ENCODE measurements at places on chromosomes 6 and 20.

- DNase-seq = no peak
Observed at GRCh38 chr6:68901044-68901443, 266.0 kb downstream of the ADGRB3 start.

DNA sequence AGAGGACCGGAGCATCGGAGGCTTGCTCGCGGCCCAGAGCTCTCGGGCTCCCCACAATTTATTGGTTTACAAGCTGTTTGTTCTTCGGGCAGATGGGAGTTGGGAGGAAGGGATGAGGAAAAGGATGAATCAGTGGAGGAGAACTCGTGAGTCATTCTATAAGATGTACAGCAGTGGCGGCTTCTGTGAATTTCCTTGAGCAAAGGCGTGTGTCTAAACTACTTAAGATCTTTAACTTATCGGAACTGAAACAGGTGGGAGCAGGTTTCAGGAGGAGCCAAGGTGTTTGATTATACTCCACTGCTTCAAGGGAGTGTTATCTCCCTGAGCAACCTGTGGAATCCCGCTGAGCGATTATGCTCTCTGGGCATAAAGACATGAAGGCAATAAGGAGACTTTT is 50.5 kb upstream of the IBTK start:
- peak; percentile 46 for DNase-seq

DNA sequence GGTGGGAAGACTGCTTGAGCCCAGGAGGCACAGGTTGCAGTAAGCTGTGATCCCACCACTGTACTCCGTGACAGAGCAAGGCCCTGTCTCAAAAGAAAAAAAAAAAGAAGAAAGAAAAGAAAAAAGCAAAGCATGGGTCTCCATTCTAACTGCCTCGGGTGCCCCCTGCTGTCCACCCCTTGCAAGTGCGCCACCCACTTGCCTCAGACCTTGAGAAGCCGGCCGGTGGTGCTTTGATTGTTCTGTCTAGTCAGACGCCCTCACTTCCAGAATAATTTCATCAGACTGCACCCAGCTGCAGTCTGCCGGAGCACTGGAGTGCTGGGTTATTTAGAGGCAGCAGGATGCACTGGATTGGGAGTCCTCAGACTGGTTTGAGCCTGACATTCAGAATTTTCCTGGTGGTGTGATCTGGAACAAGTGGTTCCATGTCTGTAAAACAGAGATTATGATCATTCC is 17.6 kb upstream of the TM9SF4 start:
- peak; percentile 72 for DNase-seq

DNA sequence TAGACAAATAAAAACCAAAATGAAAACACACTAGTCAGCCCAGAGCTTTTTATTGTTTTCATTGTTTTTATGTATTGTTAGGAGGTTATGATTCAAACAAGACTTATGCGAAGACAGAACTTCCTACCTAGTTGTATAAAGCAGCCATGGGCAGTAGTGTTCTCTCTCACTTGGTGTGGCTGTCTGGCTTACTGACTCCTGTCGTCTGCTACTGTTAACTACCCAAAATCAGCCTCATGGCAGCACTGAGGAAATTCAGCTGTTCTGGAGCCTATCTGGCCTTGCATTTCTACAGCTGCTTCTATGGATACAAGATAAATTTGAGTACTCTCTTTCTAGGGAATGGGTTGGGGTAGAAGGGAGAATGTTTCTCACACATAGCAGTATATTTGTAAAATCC is 20.4 kb downstream of the VTA1 start:
- DNase-seq = no peak

DNA sequence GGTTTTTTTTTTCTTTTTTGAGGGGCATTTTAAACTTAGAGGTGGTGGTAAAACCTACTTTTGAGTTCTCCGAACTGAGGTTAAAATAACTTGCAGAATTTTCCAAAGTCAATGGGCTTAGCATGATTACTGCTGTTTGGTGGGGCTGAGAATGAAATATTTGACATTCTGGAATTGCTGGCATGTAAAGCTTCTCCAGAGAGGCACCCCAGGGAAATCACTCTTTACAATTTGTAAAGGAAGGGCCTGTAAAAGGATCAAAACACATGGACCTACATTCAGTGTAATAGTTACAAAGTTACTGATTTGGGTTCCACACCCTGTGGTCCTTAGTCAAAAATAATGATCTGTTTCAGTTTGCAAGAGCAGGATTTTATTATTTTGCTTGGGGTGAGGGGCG is 5.5 kb downstream of the FAM217B start:
- no peak for DNase-seq

GRCh38 chr20:45407067-45407745 is 883 bp upstream of the DBNDD2 start:
- DNase-seq = no peak

GRCh38 chr6:33585403-33586107 is 5.5 kb upstream of the BAK1 start:
- DNase-seq = peak; percentile 55

GRCh38 chr6:32152769-32153563 is 975 bp upstream of the PPT2 start:
- peak; percentile 41 for DNase-seq

DNA sequence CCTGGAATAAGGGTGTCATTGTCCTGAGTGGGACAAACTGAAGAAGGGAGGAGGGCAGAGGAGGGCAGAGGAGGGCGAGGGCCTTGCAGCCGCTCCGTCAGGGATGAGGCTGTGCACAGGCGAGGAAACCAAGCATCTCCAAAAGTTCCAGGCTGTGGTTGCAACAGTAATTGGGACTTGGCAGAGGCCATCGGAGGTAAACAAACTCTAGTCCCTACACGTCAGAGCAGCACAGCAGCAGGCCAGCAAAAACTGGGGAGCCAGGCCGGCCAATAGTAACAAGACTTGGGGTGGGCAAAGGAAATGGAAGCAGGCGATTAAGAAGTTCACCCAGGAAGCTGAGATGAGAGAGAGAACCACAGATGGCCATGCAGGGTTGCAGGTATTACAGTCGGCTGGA is 142.8 kb downstream of the SMOC2 start:
- DNase-seq = no peak

DNA sequence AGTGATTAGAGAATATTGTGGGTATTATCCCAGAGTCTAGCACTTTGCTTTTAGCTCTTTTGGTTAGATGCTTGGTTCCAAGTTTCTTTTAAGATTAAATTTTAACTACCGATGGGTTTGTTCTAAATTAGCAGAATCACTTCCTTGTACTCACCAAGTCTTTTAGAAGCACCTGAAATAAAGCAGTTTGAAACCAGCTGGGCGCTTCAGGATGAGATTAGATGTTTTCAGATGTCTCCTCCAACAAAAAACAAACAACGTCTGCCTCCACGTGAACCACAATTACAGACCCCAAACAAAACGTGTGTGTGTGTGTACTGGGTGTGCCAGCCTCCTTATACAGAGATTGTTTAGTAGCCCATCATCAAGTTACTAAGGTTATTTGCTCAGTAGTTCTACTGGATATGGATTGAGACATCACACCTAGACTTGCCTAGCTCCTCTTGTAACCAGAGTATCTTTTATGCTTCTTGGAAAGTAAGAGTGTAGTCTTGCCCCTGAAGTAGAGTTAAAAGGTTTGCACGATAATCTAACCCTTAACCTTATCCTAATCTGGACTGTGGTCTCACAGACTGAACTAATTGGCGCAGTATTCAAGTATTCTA is 2.3 kb downstream of the DSTN start:
- DNase-seq = no peak

DNA sequence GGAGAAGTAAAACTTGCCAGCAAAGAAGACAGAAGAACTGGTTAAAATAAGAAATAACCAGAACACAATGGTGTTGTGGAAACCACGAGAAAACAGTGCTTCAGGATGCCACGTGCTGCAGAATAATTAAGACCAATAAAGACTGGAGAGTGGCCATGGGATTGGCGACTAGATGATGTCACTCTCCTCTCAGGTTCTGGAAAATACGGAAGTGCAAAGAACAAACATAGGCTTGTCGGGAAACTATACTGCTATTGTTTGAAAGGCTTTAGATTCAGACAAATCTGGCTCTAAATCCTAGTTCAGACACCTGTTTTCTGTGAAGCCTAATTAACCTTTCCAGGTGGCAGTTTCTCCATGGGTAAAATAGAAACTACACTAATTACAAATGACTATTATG is 138.4 kb upstream of the STXBP5 start:
- DNase-seq = no peak

- peak; percentile 77 for DNase-seq
Observed at GRCh38 chr6:83868639-83869038, 9.2 kb downstream of the CYB5R4 start.

DNA sequence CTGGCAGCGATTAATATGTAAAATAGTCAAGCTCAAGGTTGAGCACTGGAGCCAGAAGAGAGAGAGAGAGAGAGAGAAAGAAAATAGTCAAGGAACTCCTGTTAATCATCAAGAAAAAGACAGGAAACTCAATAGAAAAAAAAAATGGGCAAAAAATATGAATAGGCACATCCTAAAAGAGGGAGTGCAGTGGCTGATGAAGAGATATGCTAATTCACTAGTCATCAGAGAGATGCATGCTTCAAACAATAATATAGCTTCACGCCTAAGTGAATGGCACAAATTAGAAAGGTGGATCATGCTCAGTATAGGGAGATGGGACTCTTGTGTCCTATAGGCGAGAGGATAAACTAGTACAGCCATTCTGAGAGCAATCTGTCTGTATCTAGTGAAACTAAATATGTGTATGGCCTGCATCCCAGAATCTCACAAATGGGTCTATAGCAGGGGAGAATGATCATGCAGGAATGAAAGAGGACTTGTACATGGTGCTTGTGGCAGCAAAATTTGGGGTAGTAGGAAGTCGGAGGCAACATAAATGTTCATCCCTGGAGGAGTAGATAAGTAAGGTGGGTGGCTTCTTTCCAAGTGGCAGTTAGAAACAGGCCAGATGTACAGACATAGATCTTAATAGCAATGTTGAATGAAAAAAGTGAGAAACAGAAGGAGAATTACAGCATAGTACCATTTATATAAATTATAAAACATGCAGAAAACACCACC is 176.8 kb downstream of the VEGFA start:
- no peak for DNase-seq

GRCh38 chr20:49318430-49319207 is 40.8 kb upstream of the ZNFX1 start:
- DNase-seq = no peak

GRCh38 chr6:103335412-103335811 is 1524.3 kb downstream of the HACE1 start:
- DNase-seq = no peak

- DNase-seq = no peak
Observed at GRCh38 chr6:157070403-157071107, 252.8 kb downstream of the TMEM242 start.

DNA sequence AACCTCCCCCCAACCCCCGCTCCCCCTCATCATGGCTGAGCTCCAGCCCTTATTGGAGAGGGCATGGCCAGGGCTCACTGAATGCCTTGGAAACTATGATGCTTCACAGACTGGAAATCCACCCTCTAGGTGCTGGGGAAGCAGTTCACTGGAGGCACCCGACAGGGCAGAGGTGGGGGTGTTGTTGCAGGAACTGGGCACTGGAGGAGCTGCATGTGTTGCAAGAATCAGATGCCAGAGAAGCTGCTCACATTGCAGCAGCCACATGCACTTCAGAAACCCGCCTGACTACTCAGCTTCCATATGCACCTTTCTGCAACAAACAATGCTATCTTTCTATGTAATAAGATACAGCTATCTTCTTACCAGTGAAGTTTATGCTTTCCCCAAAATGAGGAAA is 7.9 kb upstream of the TBPL1 start:
- DNase-seq = peak; percentile 29

DNA sequence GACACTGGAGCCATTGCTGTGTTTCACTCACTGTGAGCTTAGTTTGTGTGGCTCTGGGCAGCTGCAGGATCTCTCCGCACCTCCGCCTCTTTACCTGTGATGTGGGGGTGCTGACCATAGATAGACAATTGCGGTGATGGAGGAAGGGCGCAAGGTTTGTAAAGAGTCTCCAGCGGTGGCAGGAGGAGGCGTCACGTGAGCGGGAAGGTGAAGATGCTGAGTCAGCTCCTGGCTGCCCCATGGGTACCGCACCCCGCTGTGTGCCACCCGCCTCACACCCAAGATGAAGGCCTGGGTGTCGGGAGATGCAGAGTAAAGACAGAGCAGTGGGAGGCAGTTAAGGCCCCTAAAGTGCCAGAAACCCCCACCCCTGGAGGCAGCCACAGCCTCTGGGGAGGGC is 9.0 kb upstream of the KCNQ2 start:
- no peak for DNase-seq

GRCh38 chr20:33554914-33555420 is 65.1 kb downstream of the CBFA2T2 start:
- peak; percentile 99 for DNase-seq

DNA sequence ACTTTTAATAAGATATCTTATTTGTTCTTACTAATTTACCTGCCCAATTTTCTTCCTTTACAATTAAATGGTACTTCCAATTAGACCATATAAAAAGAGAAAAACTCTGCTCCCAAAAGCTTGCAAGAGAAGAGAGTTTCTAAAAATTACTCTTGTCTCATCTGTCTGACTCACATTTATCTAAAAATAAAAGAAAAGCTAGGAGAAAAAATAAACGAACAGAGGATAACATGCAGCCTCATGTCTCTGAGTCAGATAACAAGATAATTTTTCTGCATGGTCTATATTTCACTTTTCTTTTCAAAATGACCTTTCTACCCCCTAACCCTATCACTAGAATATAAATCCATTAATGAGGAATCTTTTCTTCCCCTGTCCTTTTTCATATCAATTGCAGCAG is 127.2 kb upstream of the TCF21 start:
- peak; percentile 81 for DNase-seq

DNA sequence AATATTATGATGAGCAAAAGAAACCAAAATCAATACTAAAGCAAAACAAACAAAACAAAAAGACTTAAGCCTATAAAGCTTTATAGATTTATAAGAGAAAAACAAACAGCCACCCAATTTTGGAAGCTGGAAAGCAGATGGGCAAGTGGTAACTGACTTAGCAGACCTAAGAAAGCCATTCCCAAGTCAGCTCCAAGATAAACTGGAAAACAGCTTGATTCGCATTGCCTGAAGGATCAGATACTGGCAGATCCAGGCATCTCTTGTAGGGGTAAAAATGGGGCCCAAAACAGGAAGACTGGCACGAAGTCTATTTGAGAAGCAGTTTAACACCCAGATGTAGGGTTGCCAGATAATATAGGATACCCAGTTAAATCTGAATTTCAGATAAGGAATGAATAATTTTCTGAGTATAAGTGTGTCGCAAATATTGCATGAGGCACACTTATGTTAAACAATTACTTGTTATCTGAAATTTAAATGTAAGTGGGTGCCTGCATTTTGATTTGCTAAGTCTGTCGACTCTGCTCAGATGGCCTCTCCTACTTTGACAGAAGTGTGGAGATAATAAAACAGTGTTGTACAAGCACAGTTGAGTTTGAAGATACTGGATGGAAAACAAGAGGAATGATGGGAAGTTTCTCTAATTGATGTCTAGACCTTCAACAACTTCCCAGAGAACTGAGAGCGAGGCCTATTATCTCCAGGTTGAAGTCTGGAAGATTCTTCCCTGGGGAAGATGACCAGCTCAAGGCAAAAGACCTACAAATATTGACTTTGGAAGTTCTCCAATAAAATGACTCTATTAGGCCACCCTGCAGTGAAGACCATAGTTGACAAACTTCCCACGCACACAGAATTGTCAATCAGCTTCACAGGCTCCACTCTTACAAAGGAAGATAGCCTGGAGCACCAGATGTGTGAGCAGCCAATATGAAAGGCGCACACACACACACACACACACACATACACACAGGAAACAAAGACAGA is 113.4 kb downstream of the FAM50B start:
- peak; percentile 28 for DNase-seq

Measured in IMR-90 (cell line).